Stimulated activated CD4-positive, alpha-beta T cell treated with anti-CD3 and anti-CD28 coated beads, TNF-alpha, amount 100 ng/mL, for 24 hours (primary cell): ENCODE measurements at places on chromosomes 1 and 21.

GRCh38 chr1:155019377-155020245, 14.0 kb downstream of the DCST2 start:
- DNase-seq = no peak

DNA sequence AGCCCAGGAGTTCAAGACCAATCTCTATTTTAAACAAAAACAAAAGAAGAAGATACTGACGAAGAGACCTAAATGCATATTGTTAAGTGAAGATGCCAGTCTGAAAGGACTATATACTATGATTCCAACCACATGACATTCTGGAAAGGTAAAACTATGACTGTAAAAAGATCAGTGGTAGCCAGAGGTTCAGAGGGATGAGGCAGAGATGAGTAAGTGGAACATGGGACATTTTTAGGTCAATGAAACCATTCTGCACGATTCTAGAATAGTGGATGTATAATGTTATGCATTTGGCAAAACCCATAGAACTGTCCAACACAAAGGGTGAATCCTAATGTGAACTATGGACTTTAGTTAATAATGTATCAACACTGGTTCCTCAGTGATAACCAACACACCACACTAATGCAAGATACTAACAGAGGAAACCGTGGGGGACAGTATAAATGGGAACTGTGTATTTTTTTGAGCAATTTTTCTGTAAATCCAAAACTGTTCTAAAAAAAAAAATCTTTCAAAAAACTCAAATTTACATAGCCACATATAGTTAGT, 8.2 kb downstream of the RC3H1 start:
- no peak for DNase-seq

GRCh38 chr1:70057500-70057899, 147.9 kb downstream of the LRRC40 start:
- DNase-seq = no peak

DNA sequence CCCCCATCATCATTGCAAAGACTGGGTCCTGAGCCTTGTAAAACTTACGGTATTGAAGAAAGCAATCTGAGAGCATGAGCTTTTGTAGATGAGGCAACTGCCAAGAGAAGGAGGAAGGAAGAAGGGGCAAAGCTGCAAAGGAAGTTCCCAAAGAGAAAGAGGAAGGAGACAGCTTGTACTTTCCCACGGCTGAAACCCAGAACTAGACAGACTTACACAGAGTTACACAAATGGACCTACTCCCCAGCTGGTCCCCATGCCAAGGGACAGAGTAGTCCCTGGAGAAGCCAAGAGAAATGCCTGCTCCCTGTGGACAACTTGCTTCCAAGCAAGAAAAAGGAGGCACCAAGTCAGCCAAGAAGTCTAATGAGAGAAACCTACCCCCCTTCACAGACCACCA, 22.6 kb downstream of the SLC5A9 start:
- DNase-seq = no peak
